Stimulated activated CD8-positive, alpha-beta memory T cell treated with anti-CD3 and anti-CD28 coated beads, Interleukin-2, amount 100 ng/mL, for 48 hours (primary cell): ENCODE measurements at places on chromosomes 4 and X.

- no peak for DNase-seq
Observed at GRCh38 chr4:4985844-4986243, 33.4 kb downstream of the CYTL1 start.

DNA sequence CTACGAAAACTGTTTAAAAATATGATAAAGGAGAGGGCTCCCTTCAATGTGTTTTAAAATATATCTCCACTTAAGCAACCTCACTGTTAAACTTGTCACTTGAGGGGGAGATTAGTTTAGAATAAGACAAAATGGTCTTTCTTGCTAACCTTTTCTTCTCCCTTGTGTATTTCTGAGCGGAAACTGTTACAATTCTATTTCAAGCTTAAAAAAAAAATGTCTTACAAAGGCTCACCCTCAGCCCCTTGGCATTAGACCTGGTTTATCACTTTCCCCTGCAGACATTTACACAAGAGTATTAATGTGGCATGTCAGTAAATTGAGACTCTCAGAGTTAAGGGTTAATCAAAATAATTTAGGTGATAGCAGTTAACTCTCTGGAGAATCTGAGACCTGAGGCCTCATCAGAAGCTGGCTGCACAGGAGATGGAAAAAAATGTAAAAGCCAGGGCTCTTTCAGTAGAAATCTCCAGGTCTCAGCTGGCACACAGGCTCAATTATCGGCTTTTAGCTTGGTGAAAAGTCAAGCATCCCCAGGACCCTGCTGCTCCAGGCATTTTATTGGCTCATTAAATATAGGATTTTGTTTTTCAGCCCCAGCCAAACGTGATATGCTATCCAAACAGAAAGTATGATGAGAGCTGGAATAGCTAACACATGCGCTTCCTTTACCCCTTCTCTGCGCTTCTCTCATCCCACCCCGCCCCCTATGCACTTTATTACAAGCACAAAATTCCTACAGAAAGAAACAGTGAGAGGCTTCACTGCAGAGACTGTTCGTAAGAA lies 130.5 kb downstream of the PPA2 start:
- no peak for DNase-seq

DNA sequence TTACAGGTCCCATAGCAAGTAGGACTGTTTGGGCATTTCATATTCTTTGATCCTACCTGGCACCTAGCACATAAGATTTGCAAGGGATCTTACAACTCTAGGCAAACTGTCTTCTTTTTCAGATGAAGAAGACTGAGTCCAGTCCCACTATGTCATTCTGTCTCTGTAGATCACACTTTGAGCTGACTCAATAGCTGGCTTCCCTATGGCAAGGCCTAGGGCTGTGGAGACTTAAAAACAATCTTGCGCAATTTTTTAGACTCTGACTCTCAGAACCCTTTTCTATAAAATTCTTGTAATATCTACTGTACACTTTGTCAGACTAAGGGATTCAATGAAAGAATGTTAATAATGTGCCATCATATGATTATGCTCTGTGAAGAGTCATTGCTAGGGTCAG lies 26.7 kb downstream of the OTC start:
- no peak for DNase-seq

DNA sequence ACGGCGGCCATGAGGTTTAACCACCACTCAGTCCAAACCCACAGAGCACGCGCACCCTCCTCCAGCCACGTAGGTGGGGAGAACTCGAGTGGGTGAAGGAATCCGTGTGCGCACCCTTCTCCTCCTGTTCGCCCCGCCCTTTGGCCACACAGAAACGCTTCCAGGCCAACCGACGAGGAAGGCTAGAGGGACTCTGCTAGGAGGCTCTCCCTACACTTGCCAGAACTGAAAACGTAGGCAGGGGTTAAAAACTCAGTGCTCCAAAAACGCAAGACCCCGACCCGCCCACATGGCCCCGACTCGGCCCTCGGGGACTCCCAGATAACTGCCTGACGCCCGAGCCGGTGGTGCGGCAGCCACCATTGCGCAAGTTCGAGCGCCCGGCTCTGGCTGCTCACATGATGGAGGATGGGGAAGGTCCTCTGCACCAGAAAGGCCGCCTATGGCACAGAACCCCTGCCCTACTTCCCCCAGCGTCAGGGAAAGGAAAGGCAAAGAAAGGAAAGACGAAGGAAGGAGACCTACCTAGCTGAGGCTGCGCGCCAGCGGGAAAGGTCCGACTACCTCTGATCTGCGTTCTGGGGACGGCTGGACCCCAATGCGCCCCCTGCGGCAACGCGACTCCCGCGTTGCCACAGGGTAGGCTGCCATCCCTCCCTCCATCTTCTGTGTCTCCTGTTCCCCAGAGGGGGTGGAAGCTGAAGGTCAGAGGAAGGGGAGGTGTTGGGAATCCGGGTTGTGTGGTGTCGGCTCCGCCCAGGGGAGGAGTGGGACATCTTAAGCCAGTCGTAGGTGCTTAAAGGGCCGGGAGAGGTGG lies 201.9 kb upstream of the AGTR2 start:
- DNase-seq, result no peak

DNA sequence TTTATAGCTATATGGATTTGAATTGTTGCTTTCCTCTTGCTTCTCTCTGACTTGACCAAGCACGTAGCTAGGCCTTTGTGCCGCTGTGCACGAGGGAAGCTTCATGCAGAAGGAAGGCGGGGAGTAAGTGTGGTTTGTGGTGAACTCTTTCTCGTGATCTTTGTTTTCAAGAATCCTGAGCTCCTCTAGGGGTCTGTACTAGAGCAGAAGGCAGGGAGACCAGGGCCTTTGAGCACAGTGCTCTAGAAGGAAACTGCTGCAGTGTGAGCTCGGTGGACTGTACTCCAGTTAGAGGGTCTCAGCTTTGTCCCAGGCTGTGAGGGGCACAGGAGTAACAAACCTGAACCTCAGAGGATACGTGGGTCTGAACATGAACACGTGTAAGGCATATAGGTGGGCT lies 49.0 kb downstream of the AGA start:
- DNase-seq, result no peak

GRCh38 chr4:138875891-138876608 lies 139.5 kb upstream of the NOCT start:
- DNase-seq, result no peak

DNA sequence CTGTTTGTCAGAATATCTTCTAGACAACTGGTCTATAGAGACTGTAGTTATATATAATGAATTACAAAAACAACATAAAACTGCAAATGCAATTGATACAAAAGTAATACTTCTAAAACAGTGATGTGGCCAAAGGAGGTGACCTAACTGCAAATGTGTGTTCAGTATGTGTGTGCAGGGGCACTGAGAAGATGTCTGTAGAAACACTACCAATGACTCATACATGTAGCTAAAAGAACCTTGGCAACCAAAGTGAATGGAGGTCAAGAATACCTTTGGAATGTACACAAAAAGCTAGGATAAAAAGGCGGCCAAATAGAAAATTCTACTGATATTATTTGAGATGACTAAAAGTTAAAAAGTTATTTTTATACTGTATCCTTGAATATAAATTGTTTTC lies 261.8 kb downstream of the CAMK2D start:
- no peak for DNase-seq

GRCh38 chrX:119502727-119503483 lies 34.7 kb downstream of the SLC25A5 start:
- DNase-seq, result no peak

GRCh38 chr4:169650227-169650936 lies 30.0 kb downstream of the CLCN3 start:
- no peak for DNase-seq

GRCh38 chr4:60611762-60612496 lies 588.2 kb upstream of the ADGRL3 start:
- no peak for DNase-seq

GRCh38 chr4:173253561-173253960 lies 80.6 kb downstream of the HMGB2 start:
- no peak for DNase-seq

GRCh38 chr4:108498925-108499324 lies 121.5 kb upstream of the RPL34 start:
- no peak for DNase-seq

- DNase-seq, result no peak
Observed at GRCh38 chrX:17550011-17550410, 175.0 kb downstream of the NHS start.

GRCh38 chr4:58940167-58940566 lies 1830.0 kb upstream of the IGFBP7 start:
- DNase-seq, result no peak

DNA sequence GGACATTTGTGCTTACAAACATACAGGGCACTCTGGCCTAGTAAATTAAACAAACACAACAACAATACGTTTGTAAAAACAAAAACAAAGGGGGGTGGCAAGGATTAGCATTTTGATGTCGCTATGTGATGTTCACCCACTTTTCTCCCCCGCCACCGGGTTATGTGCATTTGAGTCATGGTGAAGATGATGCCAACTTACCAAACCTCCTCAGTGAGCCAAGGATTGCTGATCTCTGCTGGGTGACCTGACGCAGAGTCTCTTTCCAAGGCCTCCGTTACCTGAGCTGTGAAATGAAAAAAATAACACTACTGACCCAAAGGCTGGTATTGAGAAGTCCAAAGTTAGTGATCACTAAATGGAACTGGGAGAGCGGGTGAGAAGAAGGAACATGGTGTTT lies 85.4 kb downstream of the RBM47 start:
- DNase-seq, result no peak

DNA sequence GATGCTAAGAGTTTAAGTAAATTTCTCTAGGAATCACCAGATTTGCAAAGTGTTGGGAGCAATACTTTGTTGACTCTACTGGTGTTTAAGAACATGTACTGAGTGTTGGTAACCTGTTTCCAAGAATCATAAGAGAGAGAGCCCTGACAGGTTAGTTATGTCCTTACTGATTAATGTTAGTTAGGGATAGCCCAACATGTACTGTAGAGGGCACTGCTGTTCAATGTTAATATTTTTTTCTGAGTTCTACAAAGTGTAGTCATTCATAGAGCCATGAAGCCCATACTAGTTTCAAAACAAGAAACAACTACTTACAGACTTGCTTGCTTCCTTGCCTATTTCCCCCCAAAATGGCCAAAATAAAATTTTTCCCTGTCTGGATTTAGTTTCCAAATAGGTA lies 11.9 kb downstream of the TMPRSS11D start:
- DNase-seq, result no peak

DNA sequence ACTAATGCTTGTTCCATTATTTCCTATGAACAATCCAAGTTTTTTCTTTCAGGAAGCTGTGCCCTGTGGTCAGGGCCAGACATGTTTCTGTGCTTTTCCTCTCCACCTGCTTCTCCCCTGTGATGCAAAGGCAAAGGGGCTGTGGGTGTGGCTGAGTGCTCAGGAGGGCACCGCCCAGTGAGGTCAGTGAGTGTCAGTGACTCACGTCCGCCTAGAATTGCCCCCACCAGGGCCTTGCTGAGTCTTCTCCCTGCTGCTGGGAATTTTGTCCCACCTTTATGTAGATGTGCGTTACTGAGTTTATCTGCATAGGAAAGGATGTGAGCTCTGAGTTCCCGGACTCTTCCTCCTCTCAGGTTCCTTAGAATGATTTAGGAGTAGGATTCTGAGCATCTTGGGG lies 283.2 kb downstream of the DCHS2 start:
- no peak for DNase-seq

DNA sequence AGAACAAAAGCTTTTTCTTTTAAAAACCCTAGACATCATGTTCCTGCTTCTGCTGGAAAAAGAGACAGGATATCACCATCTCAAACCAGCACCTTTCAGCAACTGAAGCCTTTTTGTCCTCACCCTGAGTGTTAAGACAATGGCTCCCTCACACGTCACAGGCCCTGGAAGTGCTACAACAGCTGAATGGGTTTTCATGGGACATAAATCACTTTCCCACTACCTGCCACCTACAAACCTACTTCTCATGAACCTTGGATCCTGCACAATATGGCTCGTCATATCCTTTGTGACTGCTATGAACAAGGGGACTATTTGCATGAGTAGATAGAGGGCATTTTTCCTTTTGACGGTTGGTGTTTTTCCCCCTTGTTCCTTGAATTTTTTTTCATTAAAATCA lies 93.6 kb downstream of the TSPAN5 start:
- no peak for DNase-seq

- DNase-seq, result no peak
Observed at GRCh38 chrX:55907968-55908607, 190.5 kb downstream of the RRAGB start.

DNA sequence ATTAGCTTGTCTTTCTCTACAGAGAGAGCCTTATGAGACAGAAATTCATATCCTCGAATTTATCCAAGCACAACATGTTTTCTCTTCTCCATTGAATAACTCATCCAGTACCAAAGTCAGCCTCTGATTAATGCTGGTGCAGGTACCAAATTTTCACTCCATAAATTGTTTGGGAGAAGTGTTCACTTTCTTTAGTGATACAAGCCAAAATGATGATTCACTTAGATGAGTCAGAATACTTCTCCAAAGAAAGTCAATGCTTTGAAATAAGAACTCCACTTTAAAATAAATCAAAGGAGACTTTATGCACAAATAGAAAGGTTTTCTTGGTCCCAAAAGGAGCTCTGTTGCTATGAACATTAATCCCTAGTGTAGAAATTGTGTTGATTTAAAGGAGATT lies 60.2 kb downstream of the MAOB start:
- DNase-seq, result no peak

GRCh38 chr4:24736066-24736465 lies 59.3 kb upstream of the SOD3 start:
- no peak for DNase-seq

DNA sequence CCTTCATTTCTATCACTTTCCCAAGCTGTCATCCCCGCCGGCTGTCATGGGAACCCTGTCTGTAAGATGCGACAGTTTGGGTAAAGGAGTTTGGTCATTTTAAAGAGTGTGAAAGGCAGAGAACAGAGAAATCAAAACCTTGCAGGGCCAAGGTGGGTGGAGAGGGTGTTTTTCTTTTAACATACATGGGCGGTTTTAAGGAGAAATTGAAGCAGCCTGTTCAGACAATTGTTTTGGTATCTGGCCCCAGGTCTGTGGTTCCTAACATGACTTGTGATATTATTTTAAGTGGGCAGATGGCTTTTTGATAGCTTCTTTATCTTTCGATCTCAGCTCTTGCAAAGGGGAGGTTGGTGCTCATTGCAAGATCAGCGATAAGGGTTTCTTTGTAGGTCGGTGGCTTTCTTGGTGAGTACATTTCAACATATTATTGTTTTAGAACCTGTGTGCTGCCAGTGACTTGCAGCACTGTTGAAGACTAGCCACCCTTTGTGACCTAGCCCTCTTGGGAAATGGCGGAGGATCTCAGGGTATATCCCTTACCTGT lies 3.7 kb downstream of the PPP1R3F start:
- DNase-seq, result no peak

DNA sequence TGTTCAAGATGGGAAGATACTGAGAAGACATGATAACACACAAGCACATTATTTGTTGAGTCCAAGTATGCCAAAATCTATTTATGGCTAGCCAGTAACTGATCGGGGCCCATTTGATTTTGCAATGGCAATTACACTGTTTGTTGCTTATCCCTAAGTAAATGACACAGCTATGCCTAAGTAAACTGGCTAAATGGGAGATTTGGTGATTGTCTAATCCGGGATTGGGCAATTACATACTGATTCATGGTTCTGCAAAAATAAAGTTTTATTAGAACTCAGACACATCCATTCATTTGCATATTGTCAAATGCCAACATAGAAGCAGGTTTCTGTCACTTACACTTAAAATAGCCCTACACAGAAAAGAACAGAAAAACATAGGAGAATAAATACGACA lies 140.2 kb upstream of the TBL1X start:
- DNase-seq, result no peak

- no peak for DNase-seq
Observed at GRCh38 chr4:178196751-178197374, 754.6 kb upstream of the AGA start.
